Activated naive CD8-positive, alpha-beta T cell treated with anti-CD3 and anti-CD28 coated beads, Interleukin-2, amount 10 ng/mL, durations not matched to agents 7 days and 5 days (primary cell): ENCODE measurements at places on chromosomes 11 and 22. TPM values are rescaled to one million over a fixed set of nuclear protein-coding genes. Genes with fewer than 3 reads are reported as not detected.

- no peak for DNase-seq
Measured at GRCh38 chr11:72081821-72082453, 1.3 kb downstream of the LRRC51 start.

DNA sequence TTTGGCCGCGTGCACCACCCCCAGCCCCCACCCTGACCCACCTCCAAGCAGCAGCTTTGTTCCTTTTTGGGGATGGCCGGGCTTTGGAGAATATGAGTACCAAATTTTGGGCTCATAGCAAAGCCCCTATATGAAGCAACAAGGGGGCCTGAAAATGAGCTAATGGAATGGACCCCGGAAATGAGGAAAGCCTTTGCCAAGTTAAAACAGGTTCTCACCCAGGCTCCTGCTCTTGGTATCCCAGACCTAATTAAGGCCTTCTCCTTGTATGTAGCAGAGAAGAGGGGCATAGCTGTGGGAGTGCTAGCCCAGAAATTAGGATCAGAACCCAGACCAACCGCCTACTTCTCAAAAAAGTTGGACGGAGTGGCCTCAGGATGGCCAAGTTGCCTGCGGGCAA lies 87.0 kb downstream of the PIWIL4 start:
- no peak for DNase-seq

DNA sequence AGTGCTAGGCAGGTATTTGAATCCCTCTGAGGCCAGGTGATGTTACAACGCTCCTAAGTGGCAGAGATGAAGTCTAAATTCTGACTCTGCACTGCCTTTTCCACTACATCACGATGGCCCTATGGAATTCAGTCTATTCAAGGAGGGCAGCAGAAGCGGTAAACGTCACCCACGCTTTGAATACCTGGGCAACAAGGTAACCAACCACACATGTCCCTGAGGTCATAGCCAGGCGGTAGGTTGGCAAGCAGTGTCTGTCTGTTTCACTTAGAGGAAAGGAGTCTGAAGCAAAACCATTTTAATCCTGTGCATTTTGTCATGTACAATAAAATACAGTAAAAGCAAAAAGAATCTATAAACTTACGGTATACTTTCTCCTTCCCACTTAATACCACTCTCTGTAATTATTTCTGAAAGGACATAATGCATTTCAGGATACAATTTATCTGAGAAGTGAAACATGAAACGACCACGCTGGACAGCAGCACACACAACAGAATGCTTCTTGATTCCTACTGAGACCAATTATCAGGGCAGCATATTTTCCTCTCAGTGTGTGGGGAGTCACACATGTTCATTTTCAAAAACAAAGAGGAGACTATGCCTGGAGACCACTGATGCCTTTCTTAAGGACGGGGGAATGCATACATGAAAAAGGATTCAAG lies 51.3 kb downstream of the PRDM10 start:
- DNase-seq, result no peak

The C1QTNF5 gene
- total RNA-seq, result not detected

The SH3BP1 gene
- total RNA-seq, result 157 TPM

The E2F8 gene
- 26.9 TPM for total RNA-seq

The P2RY6 gene
- 0.44 TPM for total RNA-seq

The RTN4R gene
- total RNA-seq, result 6.1 TPM
